ENCODE measurements at places on chromosomes 1 and 21.

DNA sequence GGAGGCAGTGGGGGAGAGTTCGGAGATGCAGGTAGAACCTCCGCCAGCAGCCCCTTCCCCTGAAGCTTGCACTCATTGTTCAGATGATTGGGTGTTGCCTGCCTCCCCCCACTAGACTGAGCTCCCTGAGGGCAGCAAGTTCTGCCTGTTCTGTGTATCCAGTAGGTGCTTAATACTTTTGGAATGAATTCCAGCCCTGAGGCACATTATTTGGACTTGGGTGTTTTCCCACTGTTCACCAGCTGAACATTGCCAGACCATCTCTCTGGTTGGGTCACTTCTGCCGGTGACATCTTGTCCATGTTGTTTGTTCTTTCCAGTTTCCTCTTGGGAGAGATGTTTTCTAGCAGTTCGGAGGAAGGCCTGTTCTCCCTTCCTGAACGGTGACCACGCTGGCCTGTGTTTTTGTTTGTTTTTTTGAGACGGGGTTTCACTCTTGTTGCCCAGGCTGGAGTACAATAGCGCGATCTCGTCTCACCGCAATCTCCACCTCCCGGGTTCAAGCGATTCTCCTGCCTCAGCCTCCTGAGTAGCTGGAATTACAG is 48.7 kb downstream of the SPSB1 start:
- DNase-seq, result no peak

- peak; percentile 86 for DNase-seq
Measured at GRCh38 chr21:35120631-35121180, 71.6 kb upstream of the RUNX1 start.

GRCh38 chr21:38476385-38476784 is 21.9 kb downstream of the ERG start:
- no peak for DNase-seq

DNA sequence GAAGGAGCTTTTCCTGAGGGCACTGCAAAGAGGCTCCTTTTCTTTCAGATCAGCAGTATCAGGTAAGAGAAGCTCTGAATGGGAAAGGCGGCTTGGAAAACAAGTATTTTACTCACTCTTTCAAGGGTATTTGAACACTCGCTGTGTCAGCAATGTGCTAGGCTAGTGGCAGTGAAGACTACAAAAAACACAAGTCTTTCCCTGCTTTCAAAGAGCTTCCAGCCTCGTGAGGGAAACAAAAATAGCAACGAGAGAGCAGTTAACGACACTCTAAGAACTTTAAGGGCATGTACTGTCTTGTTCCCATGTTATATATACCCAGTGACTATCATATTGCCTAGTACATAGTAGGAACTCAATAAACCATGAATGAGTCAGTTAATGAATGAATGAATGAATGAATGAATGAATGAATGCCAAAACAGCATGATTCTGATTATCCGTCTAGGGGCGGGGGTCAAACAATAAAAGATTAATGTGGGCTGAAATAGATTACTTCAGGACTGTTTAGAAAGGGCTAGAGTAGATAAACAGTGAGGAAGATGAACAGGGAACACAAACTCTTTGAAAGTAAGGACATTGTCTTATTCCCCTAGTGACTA is 14.2 kb upstream of the MCOLN3 start:
- DNase-seq, result no peak

- no peak for DNase-seq
Measured at GRCh38 chr21:21730512-21730911, 732.3 kb downstream of the NCAM2 start.

DNA sequence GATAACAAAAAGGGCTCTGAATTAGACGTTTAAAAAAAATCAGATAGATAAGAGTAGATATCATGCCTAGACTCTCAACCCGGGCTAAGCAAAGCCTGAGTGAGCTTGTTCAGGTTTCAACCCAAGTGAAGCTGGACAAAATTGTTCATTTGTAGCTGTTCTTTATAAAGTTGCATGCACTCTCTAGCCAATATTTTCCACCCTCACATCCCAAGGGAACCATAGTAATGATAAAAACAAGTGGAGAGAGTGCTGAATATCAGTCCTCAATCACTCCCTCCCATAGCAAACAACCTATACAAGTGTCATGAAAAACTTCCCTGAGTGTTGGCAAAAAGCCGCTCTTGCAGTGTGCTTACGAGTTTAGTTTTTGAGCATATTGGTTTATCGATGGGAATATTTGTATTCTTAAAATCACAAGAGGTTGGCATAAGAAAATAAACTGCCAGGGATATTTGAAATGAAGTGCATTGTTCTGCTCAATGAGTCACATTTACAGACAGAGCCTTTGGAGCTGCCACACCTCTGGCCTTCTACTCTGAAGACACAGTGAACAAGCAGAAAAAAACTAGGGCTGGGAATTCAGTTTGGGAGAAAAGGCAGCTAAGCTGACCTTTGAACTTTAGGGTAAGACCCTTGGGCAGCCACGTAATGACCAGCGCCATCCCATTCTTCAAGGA is 2.2 kb upstream of the CLCA2 start:
- DNase-seq, result no peak

- no peak for DNase-seq
Measured at GRCh38 chr1:64928325-64928724, 38.0 kb downstream of the JAK1 start.

DNA sequence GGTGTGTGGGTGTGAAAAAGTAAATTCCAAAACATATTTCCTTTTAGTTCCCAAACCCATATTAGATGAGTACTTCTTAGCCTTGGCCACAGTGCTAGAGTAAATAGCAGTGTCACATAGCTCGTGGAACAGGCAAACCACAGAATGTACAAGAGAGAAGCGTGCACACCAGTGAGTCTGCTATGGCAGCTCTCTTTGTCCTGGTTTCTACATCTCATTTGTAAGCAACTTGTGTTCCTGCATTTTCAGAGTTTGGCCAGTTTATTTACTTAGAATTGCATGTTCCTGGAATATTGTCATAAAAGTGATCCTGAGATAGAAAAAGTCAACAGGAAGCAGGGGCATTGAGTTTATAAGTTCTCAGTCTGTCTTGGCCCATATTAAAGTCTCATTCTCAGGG is 142.1 kb downstream of the DHRS3 start:
- peak; percentile 71 for DNase-seq

DNA sequence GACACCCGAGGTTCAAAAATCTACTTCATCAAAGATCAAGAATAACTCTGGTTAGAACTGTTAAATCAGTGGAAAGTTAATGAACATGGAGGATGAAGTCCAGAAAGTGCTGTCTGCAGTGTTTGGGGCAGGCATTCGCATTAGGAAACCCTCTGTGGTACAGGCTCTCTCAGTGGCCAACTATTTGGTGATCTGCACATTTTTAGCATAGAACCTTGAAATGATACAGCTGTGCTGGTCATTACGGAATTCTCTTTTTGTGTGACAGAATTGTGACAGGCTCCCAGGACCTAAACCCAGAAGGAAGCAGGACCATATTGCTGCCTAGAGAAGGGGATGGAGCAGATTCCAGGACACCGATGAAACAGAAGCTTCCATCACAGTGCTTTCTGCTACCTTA is 89.0 kb downstream of the SLC45A1 start:
- DNase-seq, result no peak

DNA sequence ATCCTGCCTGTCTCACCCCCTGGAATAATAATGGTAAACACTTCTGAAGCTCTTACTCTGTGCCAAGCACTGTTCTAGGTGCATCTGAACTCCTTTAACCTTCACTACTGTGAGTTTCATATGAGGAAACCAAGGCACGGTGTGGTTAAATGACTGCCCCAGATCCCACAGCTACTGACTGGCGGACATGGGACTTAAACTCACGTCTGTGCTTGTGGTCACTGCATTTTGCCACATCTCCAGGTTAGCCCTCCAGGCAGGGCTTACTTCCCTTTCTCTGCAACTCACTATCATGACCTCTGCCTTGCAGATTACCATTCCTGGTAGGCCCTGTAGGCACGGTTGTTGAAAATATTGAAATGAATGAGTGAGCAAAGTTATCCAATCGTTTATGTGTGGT is 83.4 kb downstream of the ADSS2 start:
- no peak for DNase-seq

- no peak for DNase-seq
Measured at GRCh38 chr1:193868425-193868824, 682.0 kb upstream of the B3GALT2 start.

- DNase-seq, result no peak
Measured at GRCh38 chr1:184843732-184844495, 89.3 kb upstream of the EDEM3 start.

DNA sequence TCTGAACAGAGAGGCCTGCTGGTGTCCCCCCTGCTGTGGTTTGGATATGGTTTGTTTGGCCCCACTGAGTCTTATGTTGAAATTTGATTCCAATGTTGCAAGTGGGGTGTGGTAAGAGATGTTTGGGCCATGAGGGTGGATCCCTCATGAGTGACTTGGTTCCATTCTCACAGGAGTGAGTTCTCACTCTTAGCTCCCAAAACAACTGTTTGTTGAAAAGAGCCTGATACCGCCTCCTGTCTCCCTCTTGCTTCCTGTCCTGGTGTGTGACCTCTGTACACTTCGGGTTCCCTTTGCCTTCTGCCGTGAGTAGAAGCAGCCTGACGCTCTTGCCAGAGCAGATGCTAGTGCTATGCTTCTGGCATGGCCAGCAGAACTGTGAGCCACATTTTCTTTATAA is 60.5 kb downstream of the C21orf91 start:
- DNase-seq, result no peak

DNA sequence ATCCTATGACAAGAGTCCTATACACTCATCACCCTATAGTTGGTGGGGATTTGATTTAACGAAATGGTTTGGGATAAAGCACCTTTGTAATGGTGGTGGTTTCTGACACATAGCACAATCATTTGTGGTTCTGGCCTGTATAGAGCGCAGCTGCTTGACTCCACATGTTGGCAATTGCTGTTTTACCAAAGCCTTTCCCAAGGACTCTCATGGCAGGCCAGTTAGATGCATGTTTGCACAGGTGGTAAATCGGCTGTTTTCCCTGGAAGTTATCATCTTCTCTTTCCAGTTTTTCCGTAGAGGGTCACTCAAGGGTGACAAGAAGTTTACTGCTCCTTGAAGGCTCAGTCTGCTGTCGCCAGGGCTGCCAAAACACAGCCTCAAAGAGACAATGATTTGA is 17.1 kb upstream of the XPR1 start:
- DNase-seq, result no peak

DNA sequence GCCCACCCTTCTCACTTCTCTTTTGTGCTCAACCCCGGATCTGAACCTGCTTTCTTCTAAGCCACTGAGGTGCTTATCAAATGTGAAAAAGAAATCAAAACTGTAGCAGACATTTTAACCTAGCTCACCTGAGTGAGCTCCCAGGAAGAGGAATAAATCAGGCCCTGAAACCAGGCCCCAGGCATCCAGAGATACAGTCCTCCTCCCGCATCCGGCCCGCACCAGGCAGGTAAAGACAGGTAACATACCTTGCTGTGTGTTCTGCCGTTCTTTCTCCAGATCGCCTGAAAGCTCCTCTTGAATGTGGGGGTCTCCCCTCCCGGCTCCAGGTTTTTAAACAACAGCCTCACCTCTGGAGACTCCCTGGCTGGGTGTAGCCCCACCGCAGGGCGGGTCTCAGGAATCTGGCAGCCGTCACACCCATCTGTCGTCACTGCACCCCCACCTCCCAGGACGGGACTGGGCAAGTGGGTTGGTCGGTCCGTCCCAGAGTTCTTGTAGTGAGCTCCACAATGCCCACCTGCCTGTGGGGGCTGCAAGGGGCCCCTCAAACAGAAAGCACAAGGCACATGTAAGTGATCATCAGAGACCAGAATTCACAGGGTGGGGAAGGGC is at the start of gene LAMB3:
Gene LAMB3 (minus strand): TSS at position 305 of the 615 bp plus-strand sequence. CDS start 1,481 bp downstream, outside the sequence.
- DNase-seq, result no peak

DNA sequence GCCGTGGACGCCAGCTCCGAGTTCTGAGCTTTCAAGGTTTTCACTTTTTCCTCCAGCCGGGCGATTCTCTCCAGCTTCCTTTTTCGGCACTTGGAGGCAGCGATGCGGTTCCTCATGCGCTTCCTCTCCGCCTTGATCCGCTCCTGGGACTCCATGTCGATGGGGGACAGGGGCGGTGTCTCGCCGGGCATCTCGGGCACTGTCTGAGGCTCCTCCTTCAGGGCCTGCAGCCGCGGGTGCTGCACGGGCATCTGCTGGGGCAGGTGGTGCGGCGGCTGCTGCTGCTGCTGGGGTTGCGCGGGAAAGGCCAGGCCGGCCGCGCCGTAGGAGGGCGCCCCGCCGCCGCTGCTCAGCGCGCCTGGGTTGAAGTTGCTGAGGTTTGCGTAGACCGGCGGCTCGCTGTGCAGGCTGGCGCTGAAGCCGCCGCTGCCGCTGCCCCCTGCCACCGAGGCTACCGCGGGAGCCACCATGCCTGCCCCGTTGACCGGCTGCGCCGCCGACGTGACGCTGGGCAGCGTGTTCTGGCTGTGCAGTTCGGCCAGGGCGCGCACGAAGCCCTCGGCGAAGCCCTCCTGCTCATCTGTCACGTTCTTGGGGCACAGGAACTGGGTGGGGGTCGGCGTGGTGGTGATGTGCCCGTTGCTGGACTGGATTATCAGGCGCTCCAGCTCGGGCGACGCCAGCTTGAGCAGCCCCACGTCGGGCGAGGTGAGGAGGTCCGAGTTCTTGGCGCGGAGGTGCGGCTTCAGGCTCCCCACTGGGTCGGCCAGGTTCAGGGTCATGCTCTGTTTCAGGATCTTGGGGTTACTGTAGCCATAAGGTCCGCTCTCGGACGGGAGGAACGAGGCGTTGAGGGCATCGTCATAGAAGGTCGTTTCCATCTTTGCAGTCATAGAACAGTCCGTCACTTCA is 1.4 kb downstream of the JUN start:
- DNase-seq, result peak; percentile 58

DNA sequence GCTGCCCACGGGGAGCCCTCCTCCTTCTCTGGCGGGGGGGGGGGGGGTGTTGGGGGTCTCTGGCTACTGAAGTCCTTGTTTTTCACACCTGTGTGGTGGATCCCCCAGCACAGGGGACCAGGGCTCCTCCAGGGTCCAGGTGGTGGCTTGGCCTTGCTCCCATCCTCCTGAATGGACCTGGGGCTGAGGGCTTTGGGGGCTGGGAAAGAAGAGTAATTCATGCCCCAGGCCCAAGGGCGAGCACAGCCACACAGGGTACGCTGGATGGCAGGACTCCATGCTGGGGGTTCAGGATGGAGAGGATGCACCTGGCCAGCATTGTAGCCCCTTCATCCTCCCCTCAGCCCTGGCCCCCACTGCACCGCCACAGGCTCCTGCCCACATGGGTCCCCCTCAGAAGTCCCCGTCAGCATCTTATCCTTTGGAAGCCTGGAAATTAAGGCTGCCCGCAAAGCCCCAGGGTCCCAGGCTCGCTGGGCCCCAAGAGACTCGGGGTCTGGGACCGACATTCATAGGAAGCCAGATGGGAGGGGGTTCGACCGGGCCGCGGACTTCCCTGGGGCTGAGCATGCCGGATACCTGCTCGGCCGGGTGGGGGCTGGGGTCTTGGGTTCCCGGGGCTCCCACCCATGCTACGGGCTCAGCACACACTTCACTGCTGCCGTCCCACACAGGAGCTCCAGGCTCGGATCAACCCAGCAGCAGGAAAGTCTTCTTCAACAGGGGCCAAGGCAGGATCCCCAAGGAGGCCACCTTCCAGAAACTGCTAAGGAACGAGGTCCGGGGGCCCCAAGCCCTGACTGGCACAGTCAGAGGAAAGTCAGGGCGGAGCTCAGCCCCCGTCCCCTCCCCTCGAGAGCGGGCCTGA is 49.0 kb upstream of the ACTRT2 start:
- no peak for DNase-seq

GRCh38 chr1:164930241-164930640 is 371.3 kb downstream of the PBX1 start:
- no peak for DNase-seq

All from NCI-H510A treated with DMSO at 0.1 percent for 48 hours (cell line).